ENCODE measurements at places on chromosomes 12 and 14. TPM values are rescaled to one million over a fixed set of nuclear protein-coding genes. Genes with fewer than 3 reads are reported as not detected.

DNA sequence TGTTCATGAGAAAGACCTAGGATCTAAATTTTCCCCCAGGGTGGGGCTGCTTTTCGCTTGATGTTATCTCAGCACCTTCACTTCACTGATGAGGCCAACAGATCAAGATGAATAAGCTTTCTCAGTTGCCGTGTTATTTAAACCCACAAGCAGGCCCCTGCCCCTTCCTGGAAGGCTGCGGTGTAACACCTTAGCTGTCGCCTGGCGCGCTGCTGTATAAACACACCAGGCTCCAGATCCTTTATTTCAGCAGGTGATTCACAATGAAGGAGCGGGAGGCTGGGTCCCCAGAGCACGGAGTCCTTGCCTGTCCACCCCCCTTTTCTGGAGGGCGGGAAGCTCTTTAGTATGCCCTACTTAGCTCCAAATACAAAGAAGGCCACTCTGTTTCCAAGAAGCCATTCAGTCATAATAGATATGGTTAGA, 515.4 kb downstream of the FUT8 start:
- DNase-seq = no peak

- DNase-seq = no peak
Observed at GRCh38 chr12:78386871-78387270, 477.7 kb upstream of the SYT1 start.

DNA sequence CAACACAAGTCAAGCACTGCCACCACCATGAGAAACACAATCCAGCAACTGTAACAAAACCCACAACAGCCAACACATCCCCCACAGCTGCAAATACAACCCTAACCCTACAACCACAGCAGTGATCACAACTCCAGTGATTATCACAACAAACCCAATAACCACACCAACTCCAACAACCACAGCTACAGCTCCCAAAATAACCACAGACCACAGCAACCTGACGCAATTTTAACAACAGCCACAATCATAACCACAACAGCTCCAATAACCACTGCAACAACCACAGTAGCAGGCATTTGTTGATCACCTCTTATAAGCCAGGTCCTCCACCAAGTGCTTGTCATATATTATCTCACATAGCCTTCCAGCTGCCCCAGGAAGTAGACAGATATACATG, 42.2 kb upstream of the FAM181A start:
- no peak for DNase-seq

DNA sequence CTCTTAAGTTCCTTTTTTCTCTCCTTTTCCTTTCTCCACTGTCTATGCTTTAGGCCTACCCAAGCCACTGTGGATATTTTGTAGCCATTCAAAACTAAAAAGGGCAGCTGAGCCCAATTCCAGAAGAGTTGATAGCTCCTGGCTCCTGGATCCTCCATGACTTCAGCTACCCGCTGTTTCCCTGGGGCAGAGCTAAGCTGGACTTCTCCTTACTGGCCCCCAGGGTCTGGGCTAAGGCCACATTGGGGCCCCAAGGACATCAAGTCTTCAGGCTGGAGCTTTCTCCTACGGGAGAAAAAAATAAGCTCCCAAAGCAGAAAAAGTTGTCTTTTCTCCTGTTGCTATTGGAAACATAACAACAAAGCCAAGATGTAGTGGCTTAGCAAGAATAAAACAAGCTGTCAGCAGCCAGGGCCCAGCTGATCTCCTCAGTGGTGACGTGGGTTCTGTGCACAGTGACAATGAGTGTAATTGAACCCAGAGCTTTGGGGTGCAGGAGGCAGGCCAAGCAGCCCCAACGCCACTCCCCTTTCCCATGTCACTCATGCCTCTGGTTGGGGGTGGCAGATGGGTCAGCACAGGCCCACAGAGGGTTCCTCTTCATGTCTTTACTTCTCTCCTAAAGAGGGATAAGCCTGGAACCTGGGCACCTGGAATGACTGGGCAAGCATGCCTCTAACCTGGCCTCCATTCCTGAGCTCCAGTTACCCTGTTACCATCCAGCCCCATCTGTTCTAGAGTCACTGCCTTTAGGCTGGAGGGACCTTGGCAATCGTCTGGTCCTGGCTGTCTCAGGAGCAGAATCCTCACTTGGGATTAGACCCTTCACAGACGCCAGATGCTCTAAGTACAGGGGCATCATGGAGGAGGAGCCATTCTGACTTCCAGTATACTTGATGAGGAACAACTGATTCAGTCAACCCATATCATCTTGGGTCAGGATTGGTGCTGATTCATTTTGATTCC, 171.2 kb downstream of the ZFP36L1 start:
- no peak for DNase-seq

DNA sequence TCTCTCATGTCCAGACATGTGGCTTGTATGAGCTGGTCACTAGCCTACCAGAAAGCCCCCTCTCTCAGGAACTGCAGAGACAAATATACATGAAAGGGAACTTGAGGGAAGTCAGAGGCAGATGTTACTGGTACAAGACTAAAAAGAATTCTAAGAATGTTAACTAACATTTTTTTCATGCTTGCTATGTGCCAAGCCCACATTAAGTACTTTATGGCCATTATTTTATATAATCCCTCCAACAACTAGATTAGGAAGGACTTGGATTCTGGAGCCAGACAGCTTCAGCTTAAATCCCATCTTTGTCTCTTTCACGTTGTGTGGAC, 24.6 kb downstream of the TTC9 start:
- no peak for DNase-seq

GRCh38 chr14:42980419-42980818, 1373.7 kb downstream of the LRFN5 start:
- DNase-seq = no peak

DNA sequence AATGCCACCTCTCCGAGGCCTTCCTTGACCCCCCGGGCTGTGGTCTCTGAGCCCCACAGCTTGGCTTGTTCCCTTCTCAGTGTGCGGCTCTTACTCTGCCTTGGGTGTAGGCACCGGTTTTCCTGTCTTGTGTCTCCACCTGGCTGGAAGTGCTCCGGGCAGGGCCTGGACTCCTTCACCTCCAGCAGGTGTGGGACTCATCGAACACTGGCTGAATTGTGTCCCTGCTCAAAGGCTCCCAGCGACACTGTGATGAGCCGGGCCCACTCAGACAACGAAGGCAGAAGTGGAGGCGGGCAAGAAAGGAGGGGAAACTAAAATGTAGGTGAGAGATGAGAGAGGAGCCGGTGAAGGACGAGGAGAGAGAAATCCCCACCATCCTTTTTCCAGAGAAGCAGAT, 18.0 kb downstream of the TMEM63C start:
- no peak for DNase-seq

DNA sequence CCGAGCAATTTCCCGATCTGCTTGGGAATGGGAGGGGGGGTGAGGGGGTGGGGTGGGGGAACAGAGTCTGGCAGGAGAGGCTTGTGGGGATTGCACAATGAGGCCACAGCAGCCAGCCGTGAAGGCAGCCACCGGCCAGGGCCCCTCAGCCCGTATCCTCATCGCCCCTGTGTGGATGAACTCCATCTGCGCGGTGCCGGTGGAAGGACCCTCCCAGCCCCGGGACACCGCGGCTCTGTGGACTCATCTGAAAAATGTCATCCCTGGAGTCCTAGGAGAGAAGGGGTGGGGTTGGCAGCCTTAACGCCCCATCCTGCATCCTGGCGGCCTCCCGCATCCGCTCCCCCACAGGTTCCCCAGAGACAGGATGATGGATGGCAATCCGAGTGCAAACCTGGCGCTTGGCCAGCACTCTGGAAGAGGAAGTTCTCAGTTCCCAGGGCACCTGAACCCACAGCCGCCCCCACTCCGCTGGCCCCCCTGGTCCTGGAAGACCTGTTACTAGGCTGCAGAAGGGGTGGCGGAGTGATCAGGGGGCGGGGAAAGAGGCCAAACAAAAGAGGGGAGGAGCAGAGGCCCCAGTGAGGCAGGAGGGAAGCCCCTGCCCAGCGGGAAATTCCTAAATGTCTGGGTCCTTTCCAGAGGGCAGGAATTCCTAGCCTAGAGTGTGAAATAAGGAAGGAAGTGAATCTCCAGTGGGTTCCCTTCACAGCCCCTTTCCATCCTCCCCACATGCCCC, 1.2 kb upstream of the TNFAIP2 start:
- DNase-seq = peak; percentile 45

DNA sequence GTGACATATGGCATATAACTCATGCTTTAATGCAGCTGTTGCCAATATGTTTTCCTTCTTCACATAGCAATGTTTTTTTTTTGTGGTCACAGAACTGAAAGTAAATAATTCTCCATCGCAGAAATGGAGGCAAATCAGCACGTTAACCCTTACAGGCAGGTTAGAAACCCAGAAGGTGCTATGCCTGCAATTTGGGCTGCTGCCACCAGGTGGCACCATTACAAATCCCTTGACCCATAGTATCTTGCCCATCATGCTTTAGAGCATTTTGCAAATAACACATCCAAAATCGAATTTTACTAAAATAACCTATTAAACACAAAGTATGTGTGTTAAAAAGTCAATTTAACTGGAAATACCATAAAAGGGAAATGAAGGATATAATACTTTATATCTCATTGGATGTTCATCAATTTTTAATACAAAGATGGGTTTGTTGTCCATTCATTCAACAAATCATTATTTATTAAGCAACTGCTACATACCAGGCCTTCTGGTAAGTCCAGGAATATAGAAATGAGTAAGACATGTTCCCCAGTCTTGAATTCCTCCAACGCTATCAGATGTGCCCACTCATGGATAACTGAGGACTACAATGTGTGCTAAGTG, 340.1 kb downstream of the GLT1D1 start:
- DNase-seq = no peak

GRCh38 chr14:56648508-56649301, 69.1 kb downstream of the TMEM260 start:
- no peak for DNase-seq

DNA sequence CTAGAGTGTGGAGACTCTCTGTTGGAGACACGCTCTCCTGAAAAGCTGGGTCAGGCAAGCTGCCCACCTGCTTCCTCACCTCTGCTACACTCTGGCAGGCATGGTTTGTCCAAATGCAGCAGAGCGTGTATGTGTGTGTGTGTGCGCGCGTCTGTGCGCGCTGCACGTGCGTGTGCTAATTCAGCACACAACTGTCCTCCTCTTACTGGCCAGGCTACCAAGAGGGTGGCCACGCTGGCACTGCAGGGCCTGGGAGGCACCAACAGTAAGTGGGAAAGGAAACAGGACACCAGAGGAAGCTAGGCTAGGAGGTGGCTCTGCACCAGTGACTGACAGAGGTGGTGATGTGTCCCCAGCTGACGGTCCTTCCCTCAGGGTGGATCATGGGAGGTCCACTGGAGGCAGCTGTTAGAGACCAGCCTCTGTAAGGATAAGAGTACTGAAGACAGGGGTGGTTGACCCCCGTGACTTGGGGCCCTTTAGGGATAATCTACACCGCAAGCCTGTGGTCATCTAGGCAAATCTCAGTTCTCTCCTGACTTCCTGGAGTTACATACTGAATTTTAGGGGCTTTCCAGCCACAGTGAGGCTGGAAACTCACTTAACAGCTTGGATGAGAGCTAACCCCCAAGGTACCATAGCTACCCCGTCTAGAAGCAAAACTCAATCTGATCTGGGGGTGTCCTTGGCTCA, 15.6 kb upstream of the TFCP2 start:
- DNase-seq = no peak

DNA sequence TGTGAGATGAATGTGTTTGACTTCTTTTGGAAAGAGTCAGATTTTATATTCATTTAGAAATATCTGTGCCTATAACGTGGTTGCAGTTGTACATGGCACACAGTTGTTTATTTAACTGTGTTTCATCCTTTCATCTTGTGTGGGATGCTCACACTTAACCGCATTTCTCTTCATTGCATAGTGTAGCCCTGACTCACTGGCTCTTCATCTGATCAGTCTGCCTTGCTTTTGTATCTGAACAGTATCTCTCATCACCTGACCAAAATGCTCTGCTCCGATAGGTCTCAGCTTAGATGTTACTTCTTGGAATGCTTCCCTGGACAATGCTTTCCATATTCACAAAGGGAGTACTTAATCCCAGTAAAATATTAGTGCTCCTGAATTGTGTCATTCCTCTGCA, 83.4 kb downstream of the PDE3A start:
- no peak for DNase-seq

DNA sequence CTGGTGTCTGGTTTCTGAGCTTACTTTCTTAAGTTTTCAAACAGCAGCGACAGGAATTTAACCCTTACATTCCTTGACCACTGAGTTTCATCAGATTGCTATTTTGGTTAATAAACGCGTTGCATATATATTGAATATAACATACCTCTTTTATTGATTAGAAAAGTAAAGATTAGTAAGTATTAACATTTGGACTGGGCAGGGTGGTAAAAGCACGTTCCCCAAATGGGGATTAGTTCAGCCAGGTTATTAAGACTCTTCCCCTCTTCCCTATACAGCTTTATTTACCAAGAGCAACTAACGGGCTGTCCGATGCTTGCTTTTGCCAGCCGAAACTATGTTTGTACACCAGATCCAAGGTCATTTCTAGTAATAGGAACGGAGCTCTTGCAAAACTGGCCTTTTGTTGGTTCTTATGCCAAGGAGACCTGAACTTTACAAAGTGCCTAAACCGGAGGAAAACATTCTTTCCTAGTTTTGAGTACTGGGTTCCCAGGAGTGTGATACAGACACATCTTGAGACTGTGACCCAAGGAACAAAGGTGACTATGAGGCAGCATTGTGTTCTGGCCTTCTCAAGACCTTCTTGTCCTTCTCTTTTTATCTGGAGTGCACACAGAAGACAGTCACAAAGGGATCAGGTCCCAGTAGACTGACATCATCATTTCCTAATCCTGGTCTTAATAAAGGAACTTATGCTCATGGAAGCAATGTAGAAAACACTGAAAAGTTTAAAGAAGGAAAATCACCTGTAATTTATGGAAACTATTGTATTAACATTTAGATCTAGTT, 2.6 kb downstream of the GLRX5 start:
- DNase-seq = no peak

Gene KRT6A
- total RNA-seq = 12.6 TPM

Gene IAPP
- not detected for total RNA-seq

Measured in pulmonary artery endothelial cell (primary cell).